ENCODE measurements at places on chromosomes 12 and 14.

DNA sequence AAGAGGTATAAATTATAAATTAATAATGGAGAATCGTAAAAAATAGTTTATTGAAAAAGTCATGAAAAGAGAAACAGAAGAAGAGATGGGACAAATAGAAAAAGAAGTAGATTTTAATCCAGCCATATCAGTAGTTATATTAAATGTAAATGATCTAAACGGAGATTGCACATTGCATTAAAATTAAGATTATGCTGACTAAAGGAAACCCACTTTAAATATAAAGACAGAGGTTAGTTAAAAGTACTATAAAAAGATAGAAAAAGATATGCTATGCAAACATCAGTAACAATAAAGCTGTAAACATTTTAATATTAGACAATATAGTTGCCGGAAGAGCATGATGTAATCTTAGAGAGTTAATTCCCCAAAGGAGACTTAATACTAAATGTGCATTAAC lies 5.4 kb upstream of the MBIP start:
- no peak for DNase-seq

DNA sequence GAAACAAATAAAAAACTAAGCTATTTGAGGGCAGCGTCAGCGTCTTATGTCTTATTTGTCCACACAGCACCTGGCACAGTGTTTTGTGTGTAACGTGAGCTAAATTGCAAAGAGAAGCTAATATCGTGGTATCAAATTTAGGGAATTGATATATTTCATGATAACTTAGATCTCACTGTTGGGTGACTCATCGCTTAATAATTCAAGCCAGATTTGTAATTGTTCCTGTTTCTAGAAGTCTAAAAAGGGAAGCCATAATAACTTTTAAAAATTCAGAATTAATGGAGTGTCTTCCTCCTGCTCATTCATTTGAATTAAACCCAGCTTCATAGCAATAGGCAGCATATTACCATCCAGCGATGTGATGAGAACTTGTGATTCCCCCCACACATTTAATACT lies 214.7 kb downstream of the PDZRN4 start:
- no peak for DNase-seq

DNA sequence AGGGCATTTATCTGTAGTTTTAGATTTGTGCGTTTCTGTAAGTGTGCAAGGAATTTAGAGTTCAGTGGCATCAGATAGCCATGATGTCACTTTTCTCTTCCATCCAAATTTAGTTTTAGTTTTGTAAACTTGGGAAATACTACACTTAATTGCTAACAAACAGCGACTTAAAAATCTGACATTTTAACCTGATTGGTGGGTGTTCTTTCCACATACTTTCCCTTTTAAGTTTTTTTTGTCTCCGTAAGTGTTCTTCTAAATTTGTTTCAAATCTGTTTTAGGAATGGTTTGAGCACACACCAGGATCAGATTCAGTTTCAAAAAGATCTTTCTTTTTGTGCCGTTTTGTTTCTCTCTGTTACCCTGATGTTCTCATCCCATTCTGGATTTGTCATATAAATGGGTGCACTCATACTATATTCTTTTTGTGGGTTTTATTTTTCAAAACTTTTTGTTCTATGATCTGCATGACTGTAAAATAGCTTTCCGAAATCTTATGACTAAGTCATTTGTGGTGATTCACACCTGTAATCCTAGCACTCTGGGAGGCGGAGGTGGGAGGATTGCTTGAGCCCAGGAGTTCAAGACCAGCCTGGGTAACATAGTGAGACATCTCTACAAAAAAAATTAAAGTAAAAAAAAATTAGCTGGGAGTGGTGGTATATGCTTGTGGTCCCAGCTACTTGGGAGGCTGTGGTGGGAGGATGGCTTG lies 58.9 kb downstream of the FBXO34 start:
- no peak for DNase-seq

DNA sequence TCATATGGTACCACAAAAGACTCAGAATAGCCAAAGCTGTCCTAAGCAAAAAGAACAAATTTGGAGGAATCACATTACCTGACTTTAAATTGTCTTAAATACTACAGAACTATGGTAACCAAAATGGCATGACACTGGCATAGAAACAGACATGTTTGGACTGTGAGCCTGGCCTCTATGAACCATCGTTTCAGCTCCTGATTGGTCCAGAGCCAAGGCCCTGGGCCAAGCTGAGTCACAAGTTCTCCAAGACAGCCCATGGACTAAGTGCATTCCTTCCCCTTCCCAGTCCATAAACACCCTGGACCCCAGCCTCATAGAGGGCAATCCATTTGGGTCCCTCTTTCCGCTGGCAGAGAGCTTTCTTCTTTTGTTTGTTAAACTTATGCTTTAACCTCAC lies 12.1 kb upstream of the PRR4 start:
- DNase-seq = no peak
